Calu3 (cell line): ENCODE measurements at places on chromosomes 7 and 10. TPM values are rescaled to one million over a fixed set of nuclear protein-coding genes. Genes with fewer than 3 reads are reported as not detected.

The LIPJ gene
- not detected in 2 replicates for total RNA-seq

The ANXA11 gene
- total RNA-seq: 835 and 846 TPM in 2 replicates

The SLC18A2 gene
- total RNA-seq: not detected in 2 replicates

The ATG9B gene
- total RNA-seq: 7.9 and 17.7 TPM in 2 replicates

The HERC4 gene
- total RNA-seq: 88.9 and 95.2 TPM in 2 replicates

The TAS2R5 gene
- 3.0 and 3.6 TPM in 2 replicates for total RNA-seq

The ITIH2 gene
- total RNA-seq: 1.1 and 1.7 TPM in 2 replicates

The ANXA8L1 gene
- 0.56 and 0.57 TPM in 2 replicates for total RNA-seq

The IFRD1 gene
- total RNA-seq: 38.8 and 44.6 TPM in 2 replicates

The ZNF425 gene
- total RNA-seq: 1.0 and 1.5 TPM in 2 replicates

The AOC1 gene
- 1.2 and 1.8 TPM in 2 replicates for total RNA-seq

The RBM28 gene
- total RNA-seq: 49.3 and 49.9 TPM in 2 replicates

DNA sequence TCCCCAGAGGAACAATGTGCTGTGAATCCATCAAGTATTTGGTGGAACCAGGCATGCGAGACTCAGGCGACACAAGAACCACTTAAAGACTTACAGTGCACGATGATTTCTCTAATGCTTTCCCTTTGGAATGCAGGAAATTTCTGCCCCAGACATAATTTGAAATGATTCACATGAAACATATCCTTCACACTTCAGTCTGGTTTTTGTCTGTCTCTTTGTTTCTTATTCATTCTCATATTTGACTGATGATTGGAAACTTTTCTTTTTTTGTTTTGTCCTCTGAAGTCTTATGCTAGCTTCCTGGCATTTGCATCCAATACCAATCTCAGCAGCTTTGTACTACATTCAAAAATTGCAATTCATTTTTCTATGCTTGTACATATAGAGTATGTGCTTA lies 502.8 kb downstream of the PHTF2 start:
- no peaks in the 10 kb centered on the region for H3K4me1 ChIP-seq
- no peak for DNase-seq
- no peak overlapping the region for H3K27ac ChIP-seq
- H3K4me3 ChIP-seq: no peak overlapping the region
- H3K27me3 ChIP-seq: no peaks in the 10 kb centered on the region

DNA sequence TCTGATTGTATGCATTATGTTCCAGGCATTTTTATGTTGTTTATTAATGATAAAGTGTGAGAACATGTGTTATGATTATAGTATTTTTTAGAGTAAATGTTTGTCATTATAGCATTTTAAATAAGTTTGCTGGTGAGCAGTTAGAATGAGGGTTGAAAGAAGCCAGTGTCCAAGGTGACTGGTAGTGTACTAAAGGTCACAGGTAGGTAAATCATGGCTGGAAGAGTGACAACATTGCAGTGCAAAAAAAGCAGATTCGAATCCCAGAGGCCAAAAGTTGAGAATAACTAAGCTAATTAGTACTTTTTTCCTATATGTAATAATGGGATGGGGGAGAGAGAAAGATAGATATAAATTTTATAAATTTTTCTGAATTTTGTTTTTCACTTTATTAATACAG lies 44.0 kb downstream of the RSBN1L start:
- H3K36me3 ChIP-seq: peaks cover 10% of the 10 kb centered on the region
- no peak overlapping the region for H3K4me3 ChIP-seq
- no peaks in the 10 kb centered on the region for H3K27me3 ChIP-seq
- H3K4me1 ChIP-seq: no peaks in the 10 kb centered on the region

DNA sequence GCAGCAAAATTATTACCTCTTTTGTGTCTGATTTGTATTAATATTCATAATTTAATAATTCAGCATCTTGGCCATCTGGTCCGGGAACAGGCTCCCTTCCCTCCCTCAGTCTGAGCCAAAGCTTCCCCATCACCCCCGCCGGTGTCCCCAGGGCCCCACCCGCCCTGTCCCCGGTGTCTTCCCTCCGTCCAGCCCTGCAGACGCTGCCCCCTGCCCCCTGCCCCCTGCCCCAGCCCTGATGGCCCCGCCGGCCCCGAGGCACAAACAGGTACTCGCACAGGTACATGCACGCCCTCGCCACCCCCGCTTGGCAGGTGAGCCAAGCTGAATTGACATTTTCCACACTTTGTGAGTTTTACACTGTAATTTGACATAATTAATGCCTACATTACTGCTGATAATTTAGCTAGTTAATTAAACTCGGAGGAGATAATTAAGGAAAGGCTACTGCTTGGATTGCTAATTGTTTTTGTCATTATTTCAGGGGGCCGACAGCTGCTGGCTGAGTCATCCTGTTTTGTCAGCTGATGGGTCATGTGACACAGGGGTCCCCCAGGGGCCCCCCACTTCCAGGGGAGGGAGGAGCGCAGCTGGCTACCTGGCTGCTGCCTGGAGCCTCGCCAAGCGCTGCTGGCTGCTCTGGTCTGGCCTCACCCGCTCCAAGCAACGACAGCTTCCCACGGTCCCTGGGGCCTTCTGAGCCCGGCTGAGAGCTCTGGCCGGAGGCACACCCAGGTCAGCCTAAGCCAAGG lies 36.6 kb downstream of the MICALL2 start:
- H3K27ac ChIP-seq: no peak overlapping the region
- H3K36me3 ChIP-seq: peaks cover 31% of the 10 kb centered on the region
- DNase-seq: no peak
- H3K4me1 ChIP-seq: no peaks in the 10 kb centered on the region
- H3K27me3 ChIP-seq: peaks cover 98% of the 10 kb centered on the region
- no peak overlapping the region for H3K4me3 ChIP-seq

GRCh38 chr10:90964781-90965465 lies 44.0 kb upstream of the ANKRD1 start:
- no peaks in the 10 kb centered on the region for H3K36me3 ChIP-seq
- no peak overlapping the region for H3K27ac ChIP-seq
- H3K4me3 ChIP-seq: no peak overlapping the region
- no peaks in the 10 kb centered on the region for H3K27me3 ChIP-seq
- H3K4me1 ChIP-seq: no peaks in the 10 kb centered on the region
- DNase-seq: no peak

GRCh38 chr7:75042286-75042685 lies 31.3 kb downstream of the RCC1L start:
- H3K36me3 ChIP-seq: peaks cover 13% of the 10 kb centered on the region
- H3K4me3 ChIP-seq: no peak overlapping the region
- no peaks in the 10 kb centered on the region for H3K27me3 ChIP-seq
- DNase-seq: no peak
- no peaks in the 10 kb centered on the region for H3K4me1 ChIP-seq
- H3K27ac ChIP-seq: no peak overlapping the region

DNA sequence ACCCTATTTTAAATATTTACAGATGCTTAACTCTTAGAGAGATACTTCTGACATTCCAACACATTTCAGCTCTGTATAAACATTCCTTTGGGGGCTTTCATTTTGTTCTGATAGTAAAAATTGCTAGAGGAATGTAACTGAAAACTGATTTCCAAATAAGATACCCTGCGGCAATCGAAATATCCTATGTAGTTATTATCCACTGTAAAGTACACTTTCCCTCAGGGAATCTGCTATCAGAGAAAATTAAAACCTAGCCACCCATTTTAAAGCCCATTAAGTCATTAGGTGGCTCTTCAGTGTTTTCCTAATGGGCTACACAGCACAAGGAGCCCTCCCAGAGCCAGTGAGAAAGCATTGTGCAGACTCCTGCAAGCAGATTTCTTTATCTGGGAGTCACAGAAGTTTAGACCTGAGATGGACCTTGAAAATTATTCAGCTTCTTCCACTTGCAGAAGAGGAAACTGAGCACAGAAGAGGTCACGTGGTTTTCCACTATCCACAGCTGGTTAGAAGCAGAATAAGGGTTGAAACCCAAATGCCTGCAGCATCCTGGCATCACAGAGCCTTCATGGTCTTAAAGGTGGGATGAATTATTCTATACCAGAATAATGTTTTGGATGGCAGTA lies 12.6 kb upstream of the CPVL start:
- no peaks in the 10 kb centered on the region for H3K4me1 ChIP-seq
- peaks cover 28% of the 10 kb centered on the region for H3K27me3 ChIP-seq
- no peak overlapping the region for H3K4me3 ChIP-seq
- no peaks in the 10 kb centered on the region for H3K36me3 ChIP-seq
- DNase-seq: no peak

DNA sequence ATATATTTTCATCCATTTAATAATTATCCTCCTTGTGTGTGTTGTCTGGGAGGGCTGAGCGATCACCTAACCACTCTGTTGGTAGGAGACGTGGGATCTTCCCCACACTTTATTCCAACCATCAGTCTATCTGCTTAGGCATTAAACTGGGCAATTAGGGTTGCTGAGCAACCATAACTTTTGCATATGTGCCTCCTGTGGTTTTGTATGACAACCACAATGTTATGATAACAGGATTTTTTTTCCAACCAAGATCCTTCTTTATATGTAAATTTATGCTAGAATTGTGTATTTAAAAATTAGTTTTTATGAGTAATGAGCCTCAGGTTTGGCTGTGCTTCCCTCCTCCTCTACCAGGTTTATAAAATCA lies 495.0 kb upstream of the MGMT start:
- H3K4me3 ChIP-seq: no peak overlapping the region
- H3K27me3 ChIP-seq: no peaks in the 10 kb centered on the region
- no peaks in the 10 kb centered on the region for H3K4me1 ChIP-seq
- no peak overlapping the region for H3K27ac ChIP-seq

DNA sequence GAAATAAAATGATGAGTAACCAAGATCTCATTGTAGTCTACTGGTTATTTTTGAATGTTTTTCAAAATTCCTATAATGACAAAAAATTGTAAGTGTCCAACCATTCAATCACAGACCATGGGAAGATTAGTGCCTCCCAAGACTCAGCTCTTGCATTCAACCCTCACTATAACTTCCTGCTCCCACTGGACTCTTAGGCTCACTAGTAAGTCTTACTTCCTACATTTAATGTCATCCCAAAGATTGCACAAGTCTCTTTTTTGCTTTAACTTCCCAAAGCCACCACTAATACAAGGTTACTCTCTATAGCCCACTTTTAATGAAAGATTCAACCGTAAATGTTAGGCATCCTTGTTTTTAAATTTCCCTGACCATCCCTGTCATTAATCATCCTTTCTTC lies 111.9 kb upstream of the NRBF2 start:
- H3K4me1 ChIP-seq: no peaks in the 10 kb centered on the region
- H3K4me3 ChIP-seq: no peak overlapping the region
- H3K27me3 ChIP-seq: peaks cover 15% of the 10 kb centered on the region
- DNase-seq: no peak
- no peaks in the 10 kb centered on the region for H3K36me3 ChIP-seq

GRCh38 chr10:121324678-121325213 lies 273.5 kb downstream of the FGFR2 start:
- no peaks in the 10 kb centered on the region for H3K27me3 ChIP-seq
- no peaks in the 10 kb centered on the region for H3K36me3 ChIP-seq
- peak; percentile 69 for DNase-seq
- H3K4me3 ChIP-seq: peak overlapping the region; percentile 36
- H3K4me1 ChIP-seq: peaks cover 41% of the 10 kb centered on the region

DNA sequence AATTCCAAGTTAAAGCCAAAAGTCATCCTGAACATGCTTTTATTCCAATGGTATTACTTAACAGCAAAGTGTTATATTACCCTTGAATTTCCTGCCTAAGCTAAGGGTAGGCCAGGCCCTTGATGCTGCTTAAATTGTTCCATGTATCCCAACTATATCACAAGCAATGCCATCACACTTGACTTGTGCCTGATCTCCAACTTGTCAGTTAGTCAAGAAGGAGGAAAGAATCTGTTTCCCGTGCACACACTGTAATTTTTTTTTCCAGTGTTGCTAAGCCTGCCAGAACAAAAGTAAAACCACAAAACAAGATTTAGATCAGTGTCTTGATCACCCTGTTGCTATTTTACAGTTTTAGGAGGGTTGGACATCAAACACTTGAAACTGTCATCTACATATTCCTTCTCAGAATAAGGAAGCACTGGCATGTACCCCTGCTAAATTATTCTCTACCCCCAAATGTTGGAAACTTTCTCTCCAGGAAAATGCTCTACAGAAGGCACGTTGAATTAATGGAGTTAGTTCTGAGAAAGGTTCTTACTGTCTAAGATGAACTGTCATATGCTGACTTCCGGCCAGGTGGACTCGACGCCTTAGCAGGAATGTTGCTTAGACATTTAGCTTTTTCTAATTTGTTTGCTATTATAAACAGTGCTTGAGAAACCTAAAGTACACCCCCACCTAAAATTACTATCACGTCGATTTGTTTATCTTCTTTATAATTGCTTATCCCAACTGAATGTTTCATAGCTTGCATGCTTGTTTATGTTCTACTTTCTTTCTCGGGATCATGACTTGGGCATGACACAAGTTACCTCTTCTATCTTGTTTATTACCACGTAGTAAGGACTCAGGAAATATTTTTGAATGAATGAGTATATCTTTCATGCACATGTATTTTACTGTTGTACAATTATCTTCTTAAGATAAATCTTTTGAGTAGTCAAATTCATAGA lies 105.5 kb upstream of the ZNF438 start:
- H3K36me3 ChIP-seq: peaks cover 22% of the 10 kb centered on the region
- H3K4me1 ChIP-seq: no peaks in the 10 kb centered on the region
- DNase-seq: no peak
- no peak overlapping the region for H3K4me3 ChIP-seq

- H3K4me1 ChIP-seq: peaks cover 26% of the 10 kb centered on the region
- H3K27me3 ChIP-seq: no peaks in the 10 kb centered on the region
- H3K4me3 ChIP-seq: no peak overlapping the region
- DNase-seq: no peak
- no peaks in the 10 kb centered on the region for H3K36me3 ChIP-seq
- no peak overlapping the region for H3K27ac ChIP-seq
Measured at GRCh38 chr10:110433740-110434139, 64.0 kb upstream of the DUSP5 start.

DNA sequence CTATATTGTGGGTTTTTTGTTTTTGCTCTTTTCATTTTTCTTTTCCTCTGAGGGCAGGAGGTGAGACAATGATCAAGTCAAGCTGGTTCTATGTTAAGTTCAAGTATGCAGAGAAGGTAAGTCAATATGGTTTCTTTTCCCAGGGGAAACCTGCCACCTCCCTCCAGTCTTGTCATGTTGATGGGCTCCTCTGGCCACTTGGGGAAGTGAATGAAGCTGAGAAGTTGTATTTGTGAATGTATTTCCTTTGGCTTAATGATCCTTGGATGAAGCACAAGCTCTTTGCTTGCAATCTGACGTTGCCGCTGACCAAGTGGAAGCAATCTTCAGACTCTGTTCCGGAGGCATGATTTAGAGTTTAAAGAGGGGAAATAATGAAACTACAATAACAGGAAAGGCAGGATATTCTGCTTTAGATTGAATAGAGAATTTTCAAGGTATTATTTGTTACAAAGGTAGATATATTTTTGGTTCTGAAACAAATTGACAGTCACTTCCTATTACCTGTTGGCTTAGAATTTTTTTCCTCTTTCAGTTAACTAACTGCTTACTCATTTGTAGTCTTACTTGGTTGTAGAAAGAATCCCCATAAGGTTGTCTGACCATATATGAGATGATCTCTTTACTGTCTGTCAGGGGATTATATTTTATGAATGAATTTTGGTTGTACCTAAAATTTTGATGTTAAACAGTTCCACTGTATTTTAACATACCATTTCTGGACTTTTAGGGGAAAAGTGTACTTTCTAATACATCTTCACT lies 369.6 kb downstream of the AUTS2 start:
- no peaks in the 10 kb centered on the region for H3K4me1 ChIP-seq
- no peaks in the 10 kb centered on the region for H3K27me3 ChIP-seq
- no peaks in the 10 kb centered on the region for H3K36me3 ChIP-seq
- DNase-seq: no peak
